ENCODE measurements at places on chromosomes 5 and 9.

- DNase-seq = no peak
These were observed 16.0 kb downstream of the TRMO start for GRCh38 chr9:97906236-97906831.

- no peak for DNase-seq
These were observed 20.8 kb downstream of the SNCAIP start for GRCh38 chr5:122332599-122333555.

- DNase-seq = no peak
These were observed 79.5 kb upstream of the NFIL3 start for GRCh38 chr9:91502913-91503672.

- no peak for DNase-seq
These were observed 41.0 kb upstream of the FBN2 start for GRCh38 chr5:128579093-128579492.

- no peak for DNase-seq
These were observed 4.7 kb downstream of the C5orf46 start for GRCh38 chr5:147901599-147902039.

DNA sequence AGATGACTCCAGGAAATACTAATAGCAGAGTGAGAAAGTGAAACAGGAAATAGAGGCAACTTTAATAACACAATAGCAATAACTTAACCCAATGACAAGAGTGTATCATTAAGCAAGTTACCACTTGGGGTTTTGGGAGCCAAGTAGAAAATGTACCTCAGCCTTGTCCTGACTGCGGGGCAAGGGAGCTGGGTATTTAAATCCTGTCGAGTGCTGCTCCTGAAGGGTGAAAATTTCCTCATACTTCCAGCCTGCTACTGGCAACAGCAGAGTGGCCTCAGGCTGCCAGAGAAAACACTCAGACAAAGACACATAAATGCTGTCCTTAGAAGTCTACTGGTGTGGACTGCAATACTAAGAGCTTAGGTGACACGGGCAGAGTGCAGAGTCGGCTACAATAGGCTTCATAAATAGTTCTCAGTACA, 112.5 kb upstream of the EMB start:
- DNase-seq = no peak

DNA sequence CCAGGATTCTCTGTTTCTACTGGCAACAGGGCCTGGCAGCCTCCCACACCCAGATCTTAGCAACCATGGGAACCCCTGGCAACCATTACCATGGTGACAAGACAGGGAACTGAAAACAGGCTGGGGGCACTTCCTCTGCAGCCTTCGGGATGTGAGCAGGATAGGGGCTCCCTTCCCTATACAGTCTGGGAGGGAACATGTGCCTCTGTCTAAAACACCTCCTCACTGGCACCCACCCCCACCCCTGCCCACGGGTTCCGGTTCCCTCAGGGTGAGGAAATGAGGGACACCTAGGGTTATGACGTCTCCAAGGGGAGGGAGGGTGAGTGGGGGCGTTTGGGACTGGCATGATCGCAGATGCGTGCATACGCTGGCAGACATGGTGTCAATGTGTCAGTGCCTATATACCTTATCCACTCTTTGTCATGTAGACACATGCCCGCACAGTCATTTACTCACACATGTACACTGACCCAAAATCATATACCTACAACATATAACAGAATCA, 3.0 kb upstream of the DNAJB5 start:
- no peak for DNase-seq

DNA sequence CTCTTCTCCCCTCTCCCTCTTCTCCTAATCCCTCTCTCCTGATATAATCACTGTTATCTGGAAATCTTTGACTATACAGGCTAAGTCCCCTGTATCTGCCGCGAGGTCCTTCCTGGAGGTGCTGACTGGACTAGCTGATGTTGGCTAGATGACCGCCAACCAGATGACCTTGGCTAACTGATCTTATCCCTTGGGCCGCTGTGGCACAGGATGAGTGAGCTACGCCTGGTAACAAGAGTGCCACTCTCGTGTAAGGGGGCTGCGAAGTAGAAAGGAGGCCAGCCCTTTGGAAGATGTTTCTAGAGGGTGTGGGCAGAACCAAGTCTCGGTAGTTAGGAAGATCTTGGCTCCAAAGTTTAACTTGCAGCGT, 345 bp upstream of the PRRC1 start:
- DNase-seq = no peak

GRCh38 chr5:142814122-142814521, 43.9 kb downstream of the ARHGAP26 start:
- no peak for DNase-seq

DNA sequence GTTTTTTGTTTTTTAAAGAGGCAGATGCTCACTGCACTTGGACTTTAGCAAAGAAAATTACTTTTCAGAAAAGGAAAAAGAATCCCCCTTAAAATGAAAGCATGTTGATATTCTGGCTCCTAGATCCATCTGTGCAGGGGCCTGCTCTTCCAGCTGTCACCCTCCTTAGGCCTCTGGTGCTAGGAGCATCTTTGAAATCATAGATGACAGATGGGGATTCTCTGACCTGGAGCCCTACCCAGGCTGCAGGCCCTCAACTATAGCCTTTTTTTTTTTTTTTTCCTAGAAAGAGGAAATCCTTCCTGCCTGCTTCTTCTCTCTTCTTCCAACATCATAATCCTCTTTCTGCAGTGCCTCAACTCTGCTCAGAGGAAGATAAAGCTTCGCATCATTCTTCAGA, 16.3 kb upstream of the DCP2 start:
- DNase-seq = no peak

GRCh38 chr9:134056483-134057306, 11.1 kb downstream of the BRD3 start:
- no peak for DNase-seq

- DNase-seq = no peak
These were observed 10.9 kb downstream of the IGIP start for GRCh38 chr5:140136624-140137023.

- DNase-seq = no peak
These were observed 6.0 kb downstream of the RPL12 start for GRCh38 chr9:127444921-127445850.

Data from stimulated activated CD4-positive, alpha-beta T cell treated with anti-CD3 and anti-CD28 coated beads, Interleukin-2, amount 100 ng/mL, for 48 hours (primary cell).